ENCODE measurements at places on chromosomes 7 and 10.
A peak's percentile ranks its signal among the peaks of the same experiment; 100 is the strongest.

- ATAC-seq, result peak; percentile 76
Observed at GRCh38 chr10:110009736-110010475, 2.1 kb downstream of the ADD3 start.

DNA sequence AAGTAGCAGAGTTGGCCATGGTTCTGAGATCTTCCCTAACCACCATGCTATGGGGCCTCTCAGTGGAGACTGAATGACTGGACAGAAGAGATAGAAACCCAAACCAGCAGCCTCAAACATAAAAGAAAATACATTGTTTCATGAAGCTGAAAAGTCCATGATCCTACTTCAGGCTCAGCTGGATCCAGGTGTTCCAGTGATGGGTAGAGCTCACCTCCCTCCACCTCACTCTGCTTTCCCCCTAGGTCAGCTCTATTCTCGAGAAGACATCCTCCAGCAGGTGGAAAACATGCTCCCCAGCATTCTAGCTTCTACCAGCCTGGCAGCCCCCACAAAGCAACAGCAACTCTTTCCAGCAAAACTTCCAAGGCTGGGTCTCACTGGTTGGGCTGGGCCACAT lies 132.1 kb downstream of the OAT start:
- no peak for ATAC-seq

GRCh38 chr10:54496852-54497251 lies 304.2 kb downstream of the PCDH15 start:
- ATAC-seq, result no peak

DNA sequence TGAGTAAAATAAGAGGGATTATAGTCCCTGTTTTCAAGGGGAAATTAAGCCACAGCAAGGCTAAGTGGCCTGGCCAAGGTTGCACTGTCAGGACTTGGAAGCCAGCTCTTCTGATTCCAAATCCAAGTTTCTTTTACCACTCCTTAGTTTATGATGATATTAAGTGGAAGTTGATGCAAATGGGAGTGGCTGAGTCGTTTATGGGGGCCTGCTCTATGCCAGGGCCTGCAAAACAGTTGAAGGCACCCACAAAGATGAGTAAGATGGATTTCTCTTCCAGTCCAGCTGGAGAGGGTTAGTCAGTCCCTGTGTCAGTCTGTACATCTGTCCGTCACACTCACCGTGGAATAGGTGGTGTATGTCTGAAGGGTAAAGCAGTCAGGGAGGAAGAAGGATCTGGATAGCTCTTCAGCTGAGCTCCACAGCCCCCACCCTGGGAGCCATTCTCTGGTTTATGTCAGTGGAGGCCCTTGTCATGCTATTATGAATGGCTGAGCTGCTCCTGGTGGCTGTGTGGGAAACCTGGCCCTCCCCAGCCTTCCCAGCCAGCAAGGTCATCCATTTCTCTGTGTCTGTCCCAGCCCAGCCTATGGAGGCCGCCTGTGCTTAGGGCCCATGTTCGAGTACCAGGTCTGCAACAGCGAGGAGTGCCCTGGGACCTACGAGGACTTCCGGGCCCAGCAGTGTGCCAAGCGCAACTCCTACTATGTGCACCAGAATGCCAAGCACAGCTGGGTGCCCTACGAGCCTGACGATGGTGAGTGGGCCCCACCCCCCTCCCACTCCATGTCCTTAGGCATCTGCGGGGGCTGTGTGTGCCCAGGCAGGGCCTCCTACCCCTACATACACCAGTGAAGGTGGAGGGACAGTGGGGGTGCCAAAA lies 44.5 kb downstream of the TBATA start:
- no peak for ATAC-seq

GRCh38 chr10:95819620-95820329 lies 63.8 kb downstream of the ENTPD1 start:
- ATAC-seq, result no peak

- peak; percentile 59 for ATAC-seq
Observed at GRCh38 chr10:67697724-67698131, 1.7 kb upstream of the CTNNA3 start.

- ATAC-seq, result peak; percentile 48
Observed at GRCh38 chr7:64877714-64878610, 25.1 kb upstream of the ZNF273 start.

DNA sequence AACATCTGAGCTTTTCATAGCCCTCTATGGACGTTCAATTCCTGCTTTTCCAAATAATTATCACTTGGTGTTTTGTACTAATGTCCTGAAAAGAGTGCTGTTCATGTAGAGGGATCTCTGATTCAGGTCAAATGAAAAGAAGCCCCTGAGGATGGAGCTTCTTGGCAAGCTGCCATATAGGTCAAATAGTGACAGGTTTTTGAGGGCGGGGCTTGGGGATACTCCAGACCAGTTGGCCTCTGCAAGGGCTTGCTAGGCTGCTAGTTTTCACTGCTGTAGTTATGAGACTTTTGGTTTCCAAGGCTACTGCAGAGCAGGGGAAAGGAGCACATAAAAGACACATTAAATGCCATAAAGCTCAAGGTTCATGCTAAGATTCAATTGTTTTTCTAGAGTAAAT lies 257.2 kb upstream of the CACNA2D1 start:
- ATAC-seq, result no peak

DNA sequence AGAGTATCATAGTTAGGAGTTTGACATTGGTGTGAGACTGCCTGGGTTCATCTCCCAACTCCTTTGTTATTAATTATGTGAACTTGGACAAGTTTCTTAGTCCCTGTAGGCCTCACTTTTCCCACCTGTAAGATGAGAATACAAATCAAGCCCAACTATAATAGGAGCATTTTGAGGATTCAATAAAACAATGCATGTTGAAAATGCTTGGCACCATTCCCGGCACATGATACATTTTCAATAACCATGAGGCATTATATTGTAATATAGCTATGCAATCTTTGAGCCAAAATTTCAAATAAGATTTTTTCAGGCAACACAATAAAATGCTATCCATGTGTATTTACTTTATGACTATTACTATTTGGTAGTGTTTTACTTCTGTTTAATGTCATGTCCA lies 229.0 kb upstream of the SP4 start:
- ATAC-seq, result no peak

DNA sequence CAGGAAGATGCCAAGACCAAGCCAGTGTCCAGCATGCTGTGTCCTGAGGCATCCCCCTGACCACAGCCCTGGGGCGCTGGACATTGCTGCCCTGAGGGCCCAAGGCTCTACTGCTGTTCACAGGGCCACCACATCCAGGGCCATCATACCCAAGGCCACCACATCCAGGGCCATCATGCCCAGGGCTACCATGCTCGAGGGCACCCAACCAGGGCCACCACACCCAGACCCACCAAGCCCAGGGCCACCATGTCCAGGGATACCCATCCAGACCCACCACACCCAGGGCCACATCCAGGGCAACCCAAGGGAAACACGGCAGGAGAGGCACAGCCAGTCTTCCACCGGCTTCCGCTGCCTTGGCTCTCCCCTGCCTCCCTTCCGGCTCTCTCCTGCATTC lies 17.1 kb downstream of the STK32C start:
- no peak for ATAC-seq

- no peak for ATAC-seq
Observed at GRCh38 chr10:125479059-125479458, 203.9 kb downstream of the TEX36 start.

- ATAC-seq, result no peak
Observed at GRCh38 chr7:97011536-97012364, 6.4 kb downstream of the DLX6 start.

DNA sequence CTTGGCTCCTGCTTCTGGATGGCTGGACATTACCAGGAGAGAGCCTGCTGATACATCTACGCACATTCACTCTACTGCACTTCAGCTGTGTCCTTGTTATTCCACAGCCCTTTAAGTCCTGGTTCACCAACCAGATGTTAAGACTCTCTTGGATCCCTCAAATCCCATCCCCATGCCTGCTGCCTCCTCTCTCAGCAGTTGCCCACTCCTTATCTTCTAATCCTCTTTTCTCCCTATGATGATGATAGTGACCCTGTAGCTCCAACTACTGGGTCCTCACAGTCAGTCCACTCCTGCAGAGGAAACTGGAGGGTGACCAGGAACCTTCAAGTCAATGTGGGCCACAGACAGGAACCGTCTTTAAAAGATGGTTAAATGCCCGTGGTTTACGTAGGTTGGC lies 96.3 kb upstream of the PDCD4 start:
- no peak for ATAC-seq

- ATAC-seq, result no peak
Observed at GRCh38 chr7:29091715-29092114, 54.6 kb downstream of the CPVL start.

DNA sequence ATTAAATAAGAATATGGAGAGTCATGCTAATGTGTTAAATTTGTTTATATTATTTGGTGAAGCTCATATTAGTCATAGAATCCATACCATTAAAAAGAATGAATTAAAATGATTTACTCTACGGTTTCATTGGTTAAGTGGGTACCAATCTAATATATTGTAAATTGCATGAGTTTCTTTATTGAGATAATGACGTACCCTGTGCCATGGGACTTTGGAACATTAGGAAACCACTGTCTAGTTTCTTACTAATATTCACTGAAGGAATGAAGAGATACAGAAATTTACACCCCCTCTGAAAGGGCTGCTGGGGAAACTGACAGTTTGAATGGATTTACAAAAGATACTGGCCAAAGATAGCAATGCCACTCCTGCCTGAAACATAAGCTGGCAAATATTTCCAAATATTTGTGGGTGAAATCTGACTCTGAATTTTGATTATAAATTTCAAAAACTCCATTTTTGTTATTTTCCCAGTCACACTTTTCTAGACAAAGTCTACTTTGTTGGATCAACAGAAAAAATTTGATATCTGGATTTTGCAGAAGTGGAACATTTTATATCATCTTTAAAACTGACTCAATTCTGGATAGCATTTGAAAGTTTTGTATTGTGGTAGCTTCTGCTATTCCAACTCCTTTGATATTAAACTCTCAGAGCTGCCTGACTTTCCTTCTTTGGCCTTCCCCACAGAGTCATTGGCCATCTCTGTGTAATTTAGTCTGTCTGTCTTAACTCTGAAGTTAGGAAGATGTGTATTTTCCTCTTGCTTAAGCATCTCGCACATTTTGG lies 22.3 kb downstream of the MDFIC start:
- no peak for ATAC-seq

GRCh38 chr10:43218951-43219837 lies 47.7 kb downstream of the RASGEF1A start:
- no peak for ATAC-seq

DNA sequence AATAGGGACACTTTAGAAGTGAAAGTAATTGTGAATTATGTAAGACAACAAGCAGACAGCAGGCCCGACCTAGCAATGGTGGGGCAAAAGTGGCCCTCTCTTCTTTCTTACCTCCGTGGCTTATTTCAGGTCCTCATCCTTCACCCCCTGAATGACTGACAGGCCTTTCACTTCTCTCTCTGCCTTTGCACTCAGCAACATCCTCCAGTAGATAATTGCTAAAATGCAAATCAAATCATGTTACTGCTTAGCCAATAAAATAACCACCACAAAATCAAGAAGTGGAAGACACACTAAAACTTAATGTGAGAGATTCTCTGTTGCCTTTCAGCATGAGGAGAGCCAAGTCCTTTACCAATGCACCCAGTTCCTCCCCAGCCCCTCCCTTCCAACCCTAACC lies 274.6 kb upstream of the ZNF32 start:
- no peak for ATAC-seq

GRCh38 chr7:31512166-31512565 lies 1.7 kb upstream of the ITPRID1 start:
- ATAC-seq, result no peak

GRCh38 chr10:33482486-33482885 lies 148.0 kb upstream of the NRP1 start:
- no peak for ATAC-seq

- no peak for ATAC-seq
Observed at GRCh38 chr10:97475936-97476594, 22.2 kb downstream of the MMS19 start.

DNA sequence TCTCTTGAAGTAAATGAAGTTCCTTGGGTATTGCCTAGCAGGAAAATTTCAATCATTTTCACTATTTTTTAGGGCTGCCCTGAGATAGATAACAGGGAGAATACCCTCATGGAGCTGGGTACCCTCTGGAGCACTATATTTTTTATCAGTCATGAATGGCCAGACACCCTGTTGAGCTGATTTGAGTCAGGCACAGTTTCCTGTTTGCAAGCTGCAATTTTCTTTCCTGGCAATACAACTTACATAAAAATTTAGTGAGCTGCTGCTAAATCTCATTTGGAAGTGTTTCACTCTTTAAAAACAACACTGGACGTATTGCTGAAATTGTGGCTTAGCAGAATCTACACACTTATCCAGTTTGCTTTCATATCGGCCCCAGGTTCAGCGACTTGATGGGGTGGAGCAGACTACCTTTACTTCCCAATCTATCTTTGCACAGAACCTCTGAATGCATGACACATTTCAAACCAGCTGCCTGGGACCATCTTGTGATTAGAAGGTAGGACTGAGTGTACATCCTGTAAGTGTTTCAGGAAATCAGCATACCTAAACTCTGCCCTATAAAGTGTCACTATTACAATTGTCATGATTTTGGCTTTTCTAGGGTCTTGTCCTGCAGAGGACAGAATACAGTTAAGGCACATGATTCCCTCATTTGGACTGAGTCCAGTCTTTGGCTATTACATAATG lies 125.7 kb upstream of the FAM3C start:
- ATAC-seq, result peak; percentile 33

GRCh38 chr7:50197549-50197948 lies 104.5 kb upstream of the ZPBP start:
- ATAC-seq, result peak; percentile 99

GRCh38 chr7:35249537-35249907 lies 4.4 kb downstream of the TBX20 start:
- no peak for ATAC-seq

DNA sequence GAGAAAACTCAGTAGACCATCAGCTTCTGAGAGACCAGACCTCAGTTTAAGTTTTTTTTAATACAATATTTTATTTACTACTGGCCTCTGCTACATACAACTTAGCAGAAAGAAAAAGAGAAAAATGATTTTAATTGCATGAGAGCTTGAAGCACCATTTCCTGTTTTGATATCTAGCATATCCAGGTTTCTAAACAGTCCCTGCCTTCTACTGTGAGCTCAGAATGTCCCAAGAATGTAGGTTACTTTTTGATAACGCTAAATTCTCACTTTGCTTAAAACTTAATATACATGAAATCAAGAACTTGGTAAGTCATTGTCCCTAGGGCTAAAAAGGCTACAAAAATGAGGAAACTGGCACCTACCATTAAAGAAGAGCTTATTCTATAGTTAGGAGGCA lies 7.0 kb downstream of the TMEM243 start:
- ATAC-seq, result no peak
